ENCODE measurements at places on chromosomes 11 and 22.

- ATAC-seq, result no peak
Measured at GRCh38 chr11:124577716-124578427, 8.1 kb downstream of the OR8A1 start.

- no peak for ATAC-seq
Measured at GRCh38 chr11:107655602-107656001, 56.3 kb downstream of the SLN start.

DNA sequence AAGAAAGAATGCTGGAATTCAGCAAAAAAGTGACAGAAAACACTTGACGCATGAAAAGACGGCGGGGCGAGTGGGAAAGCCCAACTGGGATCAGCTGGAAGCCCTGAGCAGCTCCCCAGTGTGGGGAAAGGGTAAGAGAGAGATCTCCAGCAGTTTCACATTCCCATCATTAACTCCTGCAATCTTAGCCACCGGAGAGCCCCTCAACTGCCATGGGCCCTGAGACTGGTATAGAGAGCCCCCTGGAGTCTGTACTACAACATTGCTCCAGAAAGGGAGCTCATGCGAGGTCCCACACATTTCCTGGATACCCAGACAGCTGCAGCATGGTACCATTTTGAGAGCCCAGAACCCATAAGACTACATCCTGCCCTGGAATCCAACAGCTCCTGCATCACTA is 31.1 kb downstream of the MRGPRX4 start:
- peak; percentile 79 for ATAC-seq

- ATAC-seq, result peak; percentile 74
Measured at GRCh38 chr11:113119074-113119473, 157.9 kb downstream of the NCAM1 start.

GRCh38 chr11:134992981-134993380 is 580.9 kb upstream of the B3GAT1 start:
- no peak for ATAC-seq

DNA sequence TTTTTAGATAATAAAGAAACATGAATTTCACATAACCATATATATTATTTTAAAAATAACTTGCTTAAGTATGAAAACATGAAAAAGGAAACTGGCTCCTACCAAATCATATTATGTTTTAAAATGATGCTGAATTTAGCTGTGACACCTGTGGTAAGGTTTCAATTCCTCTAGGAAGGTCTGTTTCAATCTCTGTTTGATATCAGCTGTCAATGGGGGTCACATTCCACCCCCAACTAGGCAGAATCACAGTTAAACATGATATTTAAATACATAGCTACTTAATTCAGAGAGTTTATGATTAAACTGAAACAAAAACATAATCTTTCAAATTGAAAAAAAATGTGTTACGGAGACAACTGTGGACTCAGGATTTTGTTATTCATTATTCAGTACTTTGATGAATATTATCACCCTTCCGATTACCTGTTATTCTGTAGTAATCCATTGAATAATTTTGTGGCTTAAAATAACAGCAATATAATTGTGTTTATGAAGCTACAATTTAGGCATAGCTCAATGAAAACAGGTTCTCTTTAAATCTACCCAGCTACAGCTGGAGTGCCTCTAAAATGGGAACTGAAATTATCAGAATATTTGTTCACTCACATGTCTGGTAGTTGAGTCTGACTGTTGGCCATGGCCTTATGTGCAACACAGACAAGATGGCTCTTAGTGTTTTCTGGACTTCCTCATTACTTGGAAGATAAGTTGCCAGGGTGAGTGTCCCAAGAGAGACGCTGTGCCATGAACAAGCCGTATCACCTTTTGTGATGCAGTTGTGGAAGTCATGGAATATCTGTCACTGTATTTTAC is 244.6 kb upstream of the ANO3 start:
- no peak for ATAC-seq

- ATAC-seq, result no peak
Measured at GRCh38 chr11:131447277-131447815, 76.9 kb downstream of the NTM start.

DNA sequence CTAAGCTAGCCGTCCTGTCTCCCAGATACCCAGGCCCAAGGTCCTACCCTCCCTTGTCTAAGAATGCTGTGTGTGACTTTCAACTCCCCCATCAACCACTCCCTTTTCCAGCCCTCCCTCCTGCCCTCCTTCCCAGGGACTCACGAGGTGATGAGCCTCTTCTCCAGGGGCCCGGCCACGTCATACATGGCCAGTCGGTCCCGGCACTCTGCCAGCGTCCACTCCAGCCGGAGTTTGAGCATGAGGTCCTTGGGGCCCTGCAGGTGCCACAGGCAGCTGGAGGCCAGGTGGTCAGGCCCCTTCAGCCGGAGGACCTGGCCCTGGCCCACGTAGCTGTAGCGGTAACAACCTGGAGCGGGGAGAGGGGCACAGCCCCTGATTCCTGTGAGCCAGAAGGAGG is 20.1 kb downstream of the TMPRSS6 start:
- no peak for ATAC-seq

GRCh38 chr11:48107188-48107704 is 109.4 kb upstream of the OR4B1 start:
- ATAC-seq, result peak; percentile 11

DNA sequence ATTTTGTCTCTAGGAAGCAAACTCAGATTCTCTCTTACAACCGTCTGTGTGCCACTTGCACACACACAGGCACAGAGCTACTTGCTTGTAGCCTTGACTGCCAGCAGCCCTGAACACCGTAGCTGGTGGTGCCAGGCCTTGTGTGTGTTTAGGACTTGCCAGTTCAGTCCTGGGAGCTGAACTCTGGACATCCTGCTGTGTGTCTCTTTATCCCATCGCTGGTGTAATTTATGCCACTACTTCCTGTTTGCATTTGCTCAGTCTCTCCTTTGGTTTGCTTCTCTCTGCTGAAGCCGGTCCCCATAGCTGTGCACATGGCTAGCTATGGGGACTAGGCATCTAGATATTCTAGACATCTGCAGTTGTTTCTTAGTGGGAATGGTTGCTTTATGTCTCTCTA is 24.0 kb downstream of the MARK2 start:
- ATAC-seq, result no peak

- no peak for ATAC-seq
Measured at GRCh38 chr11:8838248-8838647, 72.7 kb upstream of the AKIP1 start.

DNA sequence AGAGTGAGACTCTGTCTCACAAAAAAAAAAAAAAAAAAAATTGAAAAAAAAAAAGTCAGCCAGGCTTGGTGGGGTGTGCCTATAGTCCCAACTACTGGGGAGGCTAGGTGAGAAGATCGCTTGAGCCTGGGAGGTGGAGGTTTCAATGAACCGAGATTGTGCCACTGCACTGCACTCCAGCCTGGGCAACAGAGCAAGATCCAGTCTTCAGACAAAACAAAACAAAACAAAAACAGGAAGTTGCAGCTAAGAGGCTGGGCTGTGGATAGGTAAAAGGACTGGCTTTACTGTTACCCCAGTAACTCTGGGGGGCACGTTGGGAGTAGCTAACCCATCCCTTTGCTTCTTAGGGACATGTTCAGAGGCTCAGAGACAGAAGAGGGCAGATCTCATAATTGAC is 6.3 kb upstream of the PC start:
- ATAC-seq, result no peak

GRCh38 chr11:10935015-10935559 is 77.2 kb upstream of the ZBED5 start:
- no peak for ATAC-seq

- no peak for ATAC-seq
Measured at GRCh38 chr22:28910569-28911303, 27.4 kb downstream of the ZNRF3 start.

DNA sequence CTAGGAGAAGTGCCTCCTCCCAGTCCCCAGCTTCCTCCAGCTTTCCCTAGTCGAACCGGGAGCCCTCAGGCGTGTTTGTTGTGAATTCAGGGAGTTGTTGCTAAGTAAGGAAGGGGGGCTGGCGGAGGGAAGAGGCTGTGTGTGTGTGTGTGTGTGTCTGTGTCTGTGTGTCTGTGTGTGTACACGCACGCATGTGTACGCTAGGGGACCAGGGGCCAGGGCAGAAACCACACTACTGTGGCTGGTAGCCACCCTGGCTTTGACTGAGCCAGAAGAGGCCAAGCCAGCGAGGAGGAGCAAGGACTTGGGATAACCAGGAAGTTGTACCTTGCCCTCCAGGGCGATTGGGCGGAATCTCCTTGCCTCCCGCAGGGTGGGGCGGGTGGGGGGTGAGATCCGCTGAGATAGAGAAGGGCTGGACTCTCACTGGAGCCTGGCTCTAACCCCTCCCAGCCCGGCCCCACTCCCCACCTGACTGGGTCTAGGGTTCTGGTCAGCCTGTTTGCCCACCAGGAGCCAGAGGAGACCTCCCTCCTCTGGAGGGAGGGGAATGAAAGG is 7.5 kb downstream of the BCL9L start:
- peak; percentile 2 for ATAC-seq

DNA sequence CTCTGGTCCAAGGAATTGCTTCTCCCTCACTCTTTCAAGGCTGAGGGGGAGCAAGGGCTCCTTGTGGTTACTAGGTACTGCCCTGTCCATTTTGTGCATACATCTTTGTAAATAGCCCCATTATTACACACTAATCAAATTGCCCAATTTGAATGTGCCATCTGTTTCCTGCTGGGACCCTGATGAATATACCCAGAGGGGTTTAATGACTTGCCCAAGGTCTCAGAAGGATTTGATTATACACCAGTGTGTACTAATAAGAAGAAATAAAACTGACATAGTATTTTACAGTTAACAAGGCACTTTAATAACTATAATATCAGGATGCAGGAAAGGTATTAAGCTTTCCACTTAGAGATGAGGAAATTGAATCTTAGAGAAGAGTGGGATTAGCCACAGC is 64.6 kb upstream of the PTPRJ start:
- ATAC-seq, result no peak

DNA sequence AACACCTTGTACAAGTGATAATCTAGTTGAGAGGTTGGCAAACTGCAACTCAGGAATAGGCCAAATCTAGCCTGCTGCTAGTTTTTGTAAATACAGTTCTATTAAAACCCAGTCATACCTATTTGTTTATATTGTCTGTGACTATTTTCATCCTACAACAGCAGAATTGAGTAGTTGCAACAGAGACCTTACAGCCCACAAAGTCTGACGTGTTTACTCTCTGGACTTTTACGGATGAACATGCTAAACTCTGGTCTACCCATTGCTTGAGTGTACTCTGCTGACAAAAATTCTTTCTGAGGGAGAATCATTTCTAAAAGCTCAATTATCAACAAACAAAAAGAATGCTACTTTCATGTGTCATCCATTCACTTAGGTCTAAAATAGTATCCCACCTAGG is 287.0 kb downstream of the DYNC2H1 start:
- no peak for ATAC-seq

DNA sequence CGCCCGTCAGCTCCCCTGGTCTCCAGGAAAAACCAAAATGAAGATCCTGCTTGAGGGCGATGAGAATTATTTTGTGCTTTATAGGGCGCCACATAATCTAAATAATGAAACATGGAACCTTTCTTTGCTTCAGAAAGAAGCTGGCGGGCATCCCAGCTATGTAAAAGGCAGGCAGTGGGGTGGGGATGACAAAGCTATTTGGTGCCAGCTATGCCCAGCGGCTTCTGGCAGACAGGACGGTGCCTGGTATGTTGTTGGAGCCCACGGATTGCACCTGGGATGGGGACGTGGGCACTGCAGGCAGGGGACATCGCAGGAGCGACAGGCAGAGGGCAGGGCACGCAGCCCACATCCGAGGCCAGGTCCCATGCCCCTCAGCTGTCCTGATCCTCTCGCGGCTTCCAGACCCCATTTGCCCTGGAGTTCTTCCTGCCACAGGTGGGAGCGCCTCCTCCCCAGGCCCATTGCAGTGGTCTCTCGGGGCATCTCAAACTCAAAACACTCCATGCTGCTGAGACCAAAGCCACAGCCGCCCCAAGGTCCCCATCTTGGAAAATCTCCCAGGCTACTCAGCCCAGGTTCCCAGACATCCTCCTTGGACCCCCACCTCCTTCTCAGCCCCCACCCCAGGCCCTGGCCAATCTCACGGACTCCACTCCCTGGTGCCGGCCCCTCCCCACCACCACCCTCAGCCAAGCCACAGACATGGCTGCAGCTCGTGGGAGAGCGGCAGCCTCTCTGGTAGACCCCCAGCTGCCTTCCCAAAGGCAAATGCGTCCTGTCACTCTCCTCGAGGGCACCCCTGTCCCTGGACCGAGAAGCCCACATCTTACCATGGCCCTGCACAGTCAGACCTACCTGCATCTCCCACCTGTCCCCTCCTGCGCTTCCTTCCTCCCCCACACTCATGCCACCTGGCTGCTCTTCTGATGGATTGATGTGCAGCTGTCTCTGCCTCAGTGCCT is 45.7 kb downstream of the SHISAL1 start:
- ATAC-seq, result no peak

DNA sequence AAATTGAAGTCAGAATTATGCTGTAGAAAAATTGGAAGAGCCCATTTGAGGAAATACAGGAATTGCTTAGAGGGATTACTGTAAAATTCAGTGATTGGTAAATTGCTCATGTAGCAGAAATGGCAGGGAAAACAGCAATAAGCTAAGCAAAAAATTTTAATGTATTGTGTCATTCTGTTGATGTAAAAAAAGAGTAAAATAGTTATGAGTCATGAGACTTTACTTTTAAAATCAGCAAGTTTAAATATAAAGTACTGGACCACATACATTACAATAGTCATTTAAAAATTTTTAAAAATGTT is 10.4 kb downstream of the PDHX start:
- peak; percentile 76 for ATAC-seq

DNA sequence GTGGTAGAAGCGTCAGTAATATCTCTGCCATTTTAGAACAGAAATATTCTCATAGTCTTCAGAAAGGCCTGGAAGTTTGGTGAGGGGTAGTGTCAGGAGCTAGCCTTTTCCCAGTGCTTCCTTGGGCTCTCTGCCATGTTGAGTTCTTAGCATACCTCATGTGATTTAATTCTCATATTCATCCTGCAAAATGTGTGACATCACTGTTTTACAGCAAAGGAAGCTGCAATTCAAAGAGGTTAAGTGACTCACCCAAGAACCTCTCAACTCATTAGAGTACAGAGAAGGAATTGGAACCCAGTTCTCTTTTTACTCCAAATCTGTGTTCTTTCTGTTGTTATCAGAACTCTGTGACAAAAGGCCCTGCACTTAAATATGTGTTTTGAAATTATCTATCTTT is 72.1 kb downstream of the RNF169 start:
- ATAC-seq, result peak; percentile 88

GRCh38 chr11:96185220-96185768 is 157.7 kb downstream of the MAML2 start:
- no peak for ATAC-seq

GRCh38 chr11:122732342-122733315 is 77.1 kb downstream of the UBASH3B start:
- no peak for ATAC-seq

DNA sequence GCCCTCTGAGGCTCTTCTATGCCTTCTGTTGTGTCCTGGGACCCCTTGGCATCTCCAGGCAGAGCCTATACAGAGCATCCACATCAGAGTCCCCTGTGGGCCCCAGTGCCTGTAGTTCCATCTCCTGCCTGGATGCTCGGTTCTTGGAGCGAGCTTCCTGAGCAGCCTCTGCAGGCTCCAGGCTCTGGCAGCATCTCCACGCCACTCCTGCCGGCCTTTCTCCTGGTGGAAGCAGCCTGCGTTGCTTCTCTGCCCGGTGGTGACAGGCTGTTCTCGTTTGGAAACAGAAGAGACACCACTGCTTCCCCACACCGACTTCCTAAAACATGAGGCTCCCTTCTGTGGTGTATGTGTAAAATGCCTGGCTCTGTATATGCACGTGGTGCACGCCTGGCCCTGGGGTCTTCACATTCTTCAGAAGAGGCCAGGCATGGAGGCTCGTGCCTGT is 52.8 kb downstream of the BCR start:
- ATAC-seq, result peak; percentile 52

Measured in SK-N-SH treated with all-trans-retinoic acid at 6 μM for 48 hours (cell line).